ENCODE measurements at places on chromosomes 7 and 10.

DNA sequence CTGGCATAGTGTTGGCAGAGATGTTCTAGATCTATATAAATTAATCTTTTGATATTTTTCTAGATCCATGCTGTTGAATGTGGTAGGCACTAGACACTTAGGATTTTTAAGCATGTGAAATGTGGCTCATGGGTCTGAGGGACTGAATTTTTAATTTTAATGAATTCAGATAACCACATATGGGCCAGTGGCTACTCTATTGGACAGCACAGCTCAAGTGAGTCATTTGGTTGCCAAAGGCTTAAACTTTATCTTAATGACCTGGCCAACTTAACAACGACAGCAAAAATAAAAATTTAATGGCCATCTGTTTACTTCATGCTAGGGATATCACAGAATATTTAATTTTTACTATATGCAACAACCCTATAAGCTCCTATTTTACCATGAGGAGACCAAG is 61.4 kb downstream of the CDK14 start:
- DNase-seq: no peak

DNA sequence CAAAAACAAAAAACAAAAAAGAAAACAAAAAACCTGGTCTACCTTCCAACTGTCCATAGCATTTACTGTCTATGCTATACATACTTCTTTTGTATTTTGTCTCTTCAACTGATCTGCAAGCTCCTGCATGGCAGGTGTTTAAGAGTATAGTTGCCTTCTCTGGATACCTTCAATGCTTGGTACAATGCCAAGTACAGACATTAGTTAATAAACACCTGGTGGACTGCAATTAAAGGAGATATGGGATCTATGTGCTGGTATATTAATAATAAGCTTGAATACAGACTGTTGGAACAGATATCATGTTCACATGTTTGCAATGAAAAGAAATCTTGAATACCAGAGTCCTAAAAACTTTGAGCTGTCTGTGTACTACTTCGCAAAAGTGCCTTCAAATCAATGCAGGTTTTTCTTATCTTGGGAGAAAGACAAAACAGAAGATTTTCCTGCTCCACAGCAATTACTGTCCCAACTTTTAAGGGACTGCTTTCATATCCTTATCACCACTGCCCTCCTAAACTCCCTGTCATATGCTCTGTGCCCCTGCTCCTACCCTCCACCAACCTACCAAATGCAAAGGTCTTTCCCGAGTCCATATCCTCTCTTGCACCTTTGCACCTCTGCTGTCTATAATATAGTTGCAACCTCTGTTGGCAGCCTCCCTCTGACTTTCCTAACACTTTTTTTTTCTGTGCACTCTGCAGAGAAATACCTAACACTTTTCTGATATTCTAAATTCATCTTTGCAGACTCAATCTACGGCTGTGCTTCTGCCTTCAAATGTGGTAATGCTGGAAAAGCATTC is 85.1 kb downstream of the DNMBP start:
- no peak for DNase-seq

GRCh38 chr7:18590744-18591340 is 95.3 kb downstream of the HDAC9 start:
- DNase-seq: peak; percentile 19

DNA sequence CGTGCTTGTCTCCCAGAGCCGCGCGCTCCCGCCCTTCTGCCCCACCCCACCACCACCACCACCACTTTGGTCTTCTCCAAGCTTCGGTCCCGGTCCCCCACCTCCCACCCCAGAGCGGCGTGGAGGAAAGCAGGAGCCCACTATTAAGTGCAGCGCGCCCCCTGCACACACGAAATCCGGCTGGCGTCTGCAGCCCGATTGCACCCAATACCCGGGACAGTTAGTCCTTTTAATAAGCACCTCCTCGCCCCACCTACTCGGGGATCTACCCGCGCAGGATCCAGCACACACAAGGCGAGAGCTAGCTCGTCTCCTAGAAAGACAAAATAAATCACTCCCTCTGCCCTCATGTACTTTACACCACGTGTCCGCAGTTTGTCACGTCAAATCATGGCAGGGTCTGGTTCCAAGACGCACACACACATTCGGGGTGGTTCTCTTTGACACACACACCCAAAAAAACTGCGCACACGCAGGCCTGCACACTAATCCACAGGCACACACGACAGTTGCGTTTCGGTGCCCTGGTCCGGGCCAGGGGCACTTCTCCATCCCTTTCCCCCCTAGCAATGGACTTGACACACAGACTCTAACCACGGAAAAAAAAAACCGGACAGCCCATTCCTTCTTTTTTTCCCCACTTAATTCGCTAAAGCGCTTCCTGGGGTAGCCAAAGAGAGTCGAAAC is 1.6 kb downstream of the SFMBT2 start:
- DNase-seq: no peak

DNA sequence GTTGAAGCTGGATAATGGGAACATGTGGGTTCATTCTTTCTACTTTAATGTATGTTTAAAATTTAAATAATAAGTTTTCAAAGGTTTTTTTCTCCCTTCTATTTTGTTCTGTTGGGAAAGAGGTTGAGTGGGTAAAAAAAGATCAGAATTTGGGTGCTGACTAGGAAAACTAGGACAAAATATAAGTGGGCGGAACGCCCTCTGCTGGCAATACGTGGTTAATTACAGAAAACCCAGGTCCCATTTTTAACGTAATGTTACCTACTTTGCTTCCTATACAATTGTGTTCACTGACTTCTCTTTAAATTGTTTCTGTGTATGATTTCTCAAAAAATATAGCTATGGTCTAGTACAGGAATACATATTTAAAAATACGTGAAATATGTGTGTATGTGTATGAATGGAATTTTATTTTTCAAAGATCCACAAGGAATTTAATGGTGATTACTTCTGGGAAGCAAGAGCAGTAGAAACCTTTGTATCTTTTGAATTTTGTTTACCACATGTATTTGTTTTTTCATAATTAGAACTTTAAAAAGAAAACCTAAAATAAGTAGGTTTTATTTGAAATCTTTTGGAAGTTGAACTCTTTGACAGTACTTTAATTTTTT is 8.7 kb downstream of the ECD start:
- DNase-seq: peak; percentile 60

- no peak for DNase-seq
These were observed 1157.6 kb upstream of the CELF2 start for GRCh38 chr10:9860045-9860444.

DNA sequence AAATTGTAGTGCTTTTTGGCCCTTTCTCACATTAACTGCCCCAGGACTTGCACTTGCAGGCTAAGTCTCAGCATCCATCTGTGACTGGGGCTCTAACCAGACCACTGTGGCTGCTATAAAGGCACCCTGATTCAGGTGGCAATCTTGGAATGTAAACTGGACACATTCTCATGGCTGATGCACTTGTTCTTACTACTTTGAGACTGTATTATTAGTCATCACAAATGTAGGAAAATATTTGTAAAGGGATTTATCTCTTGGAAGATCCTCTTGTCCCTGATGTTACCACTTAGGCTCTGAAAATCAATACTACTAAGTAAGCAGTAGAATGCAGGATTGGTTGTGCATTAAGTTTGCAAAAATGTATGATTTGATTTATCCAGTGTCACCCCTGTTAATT is 25.0 kb downstream of the PDE1C start:
- no peak for DNase-seq

DNA sequence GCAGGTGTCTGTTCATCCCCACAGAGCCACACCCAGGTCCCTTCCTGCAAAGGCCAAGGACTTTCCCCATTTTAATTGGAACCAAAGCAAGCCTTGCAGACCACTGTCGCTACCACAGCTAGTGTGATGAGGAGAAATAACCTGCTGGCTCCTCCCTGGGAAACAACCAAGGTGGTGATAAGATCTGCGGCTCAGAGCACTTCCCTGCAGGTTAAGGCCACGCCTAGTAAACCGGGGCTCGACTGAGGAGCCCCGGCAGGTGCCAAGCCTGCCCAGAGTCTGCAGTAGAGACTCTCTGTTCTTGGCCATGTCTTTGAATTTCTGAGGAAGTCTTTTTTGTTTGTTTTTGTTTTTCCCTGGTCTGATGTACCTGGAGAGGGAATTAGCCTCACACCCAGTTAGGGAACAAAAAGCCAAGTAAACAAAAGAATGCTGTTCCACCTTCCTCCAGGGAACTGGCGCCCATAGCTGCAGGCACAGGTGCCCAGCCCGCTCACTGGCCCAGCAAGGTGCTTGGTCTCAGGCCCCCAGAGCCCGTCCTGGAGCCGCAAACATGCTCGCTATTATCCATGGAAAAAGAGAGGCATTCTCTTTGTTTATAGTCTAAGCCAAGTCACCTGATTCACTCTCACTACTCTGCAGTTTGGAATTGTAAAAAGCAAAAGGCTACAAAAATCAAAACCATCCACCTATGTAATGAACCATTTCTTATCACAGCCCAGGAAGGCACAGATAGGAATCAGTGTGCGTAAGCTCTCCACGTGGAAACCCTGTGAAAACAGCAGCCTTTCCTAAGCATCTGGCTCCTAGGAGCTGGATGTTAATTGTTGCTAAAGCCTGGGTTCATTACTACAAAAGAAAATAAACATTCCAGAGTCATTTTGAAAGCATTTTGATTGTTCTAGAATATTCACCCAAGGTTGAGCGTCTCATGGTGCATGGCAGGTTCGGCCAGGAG is 2.7 kb downstream of the GPR146 start:
- DNase-seq: no peak

- peak; percentile 4 for DNase-seq
These were observed 48.3 kb upstream of the FAM171A1 start for GRCh38 chr10:15419279-15419874.

- DNase-seq: no peak
These were observed 250.3 kb downstream of the STK31 start for GRCh38 chr7:23960361-23960760.

GRCh38 chr7:7978860-7979259 is 10.3 kb downstream of the GLCCI1 start:
- no peak for DNase-seq

DNA sequence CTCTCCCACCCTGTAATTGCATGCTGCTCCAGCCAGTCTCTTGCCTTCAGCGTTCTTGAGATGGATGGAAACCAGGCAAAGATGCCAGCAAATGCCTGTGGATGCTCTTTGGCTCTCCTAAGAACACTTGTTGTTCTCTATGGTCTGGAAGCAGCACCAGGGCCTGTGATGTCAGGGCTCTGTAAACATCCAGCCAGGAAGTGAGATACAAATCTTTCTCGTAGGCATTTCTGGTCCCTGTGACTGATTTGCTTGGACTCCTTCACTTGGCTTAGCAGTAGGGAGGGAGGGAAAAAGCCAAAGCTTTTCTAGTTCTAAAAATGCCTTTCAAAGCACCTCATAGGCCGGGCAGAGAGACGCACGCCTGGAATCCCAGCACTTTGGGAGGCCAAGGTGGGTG is 201.3 kb downstream of the REEP3 start:
- DNase-seq: no peak

DNA sequence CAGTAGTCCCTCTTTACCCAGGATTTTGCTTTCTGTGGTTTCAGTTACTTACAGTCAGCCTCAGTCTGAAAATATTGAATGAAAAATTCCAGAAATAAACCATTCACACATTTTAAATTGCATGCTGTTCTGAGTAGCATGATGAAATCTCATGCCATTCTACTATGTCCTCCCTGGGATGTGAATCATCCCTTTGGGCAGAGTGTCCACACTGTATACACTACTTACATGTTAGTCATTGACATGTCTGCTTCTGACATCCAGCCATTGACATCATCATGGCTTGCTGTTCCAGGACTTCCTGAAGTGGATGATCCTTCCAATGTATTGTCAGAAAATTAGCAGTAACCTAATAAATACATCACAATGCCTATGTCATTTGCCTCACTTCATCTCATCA is 34.6 kb upstream of the MALRD1 start:
- no peak for DNase-seq

DNA sequence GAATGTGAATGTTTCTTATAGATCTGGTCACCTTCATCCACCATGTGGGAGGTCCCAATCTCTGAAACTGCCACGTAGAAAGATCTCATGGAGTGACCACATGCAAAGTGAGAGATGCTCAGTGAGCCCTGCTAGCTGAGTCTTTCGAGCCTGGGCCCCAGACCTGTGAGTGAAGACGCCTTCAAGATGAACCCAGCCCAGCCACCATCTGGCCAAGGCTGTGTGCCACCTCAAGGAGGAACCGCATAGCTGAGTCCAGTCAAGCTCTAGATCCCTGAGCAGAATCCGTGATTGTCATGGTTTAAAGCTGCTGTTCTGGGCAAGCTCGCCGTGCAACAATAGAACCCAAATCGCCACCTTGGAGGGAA is 20.2 kb upstream of the PPIF start:
- no peak for DNase-seq

DNA sequence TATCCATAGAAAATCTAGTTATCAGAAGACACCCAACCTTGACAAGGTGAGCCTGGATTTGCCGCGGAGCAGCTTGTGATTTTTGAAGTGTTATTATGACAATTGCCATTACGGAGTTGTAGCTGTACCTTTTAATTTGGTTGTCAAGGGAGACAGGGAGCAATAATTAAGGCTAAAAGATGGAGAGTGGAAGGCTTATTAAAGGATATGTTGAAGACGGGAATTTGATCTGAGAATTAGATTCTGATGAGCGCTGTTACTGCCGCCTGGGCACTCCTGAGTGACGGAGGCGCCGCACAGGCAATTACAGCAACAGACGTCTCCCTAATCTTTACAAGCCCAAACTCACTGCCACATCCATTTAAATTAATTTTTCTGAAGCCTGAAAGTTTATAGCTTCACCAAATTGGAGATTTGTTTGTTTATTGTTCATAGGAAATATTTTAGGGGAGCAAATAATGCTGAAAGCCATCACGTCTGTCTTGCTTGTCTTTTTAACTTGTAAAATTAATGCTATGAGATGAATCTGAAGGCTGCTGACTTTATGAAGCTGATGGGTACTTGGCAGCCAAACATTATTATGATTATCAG is 475.0 kb upstream of the ADARB2 start:
- DNase-seq: no peak

- DNase-seq: peak; percentile 23
These were observed 45.5 kb downstream of the ABCC2 start for GRCh38 chr10:99827936-99828335.

DNA sequence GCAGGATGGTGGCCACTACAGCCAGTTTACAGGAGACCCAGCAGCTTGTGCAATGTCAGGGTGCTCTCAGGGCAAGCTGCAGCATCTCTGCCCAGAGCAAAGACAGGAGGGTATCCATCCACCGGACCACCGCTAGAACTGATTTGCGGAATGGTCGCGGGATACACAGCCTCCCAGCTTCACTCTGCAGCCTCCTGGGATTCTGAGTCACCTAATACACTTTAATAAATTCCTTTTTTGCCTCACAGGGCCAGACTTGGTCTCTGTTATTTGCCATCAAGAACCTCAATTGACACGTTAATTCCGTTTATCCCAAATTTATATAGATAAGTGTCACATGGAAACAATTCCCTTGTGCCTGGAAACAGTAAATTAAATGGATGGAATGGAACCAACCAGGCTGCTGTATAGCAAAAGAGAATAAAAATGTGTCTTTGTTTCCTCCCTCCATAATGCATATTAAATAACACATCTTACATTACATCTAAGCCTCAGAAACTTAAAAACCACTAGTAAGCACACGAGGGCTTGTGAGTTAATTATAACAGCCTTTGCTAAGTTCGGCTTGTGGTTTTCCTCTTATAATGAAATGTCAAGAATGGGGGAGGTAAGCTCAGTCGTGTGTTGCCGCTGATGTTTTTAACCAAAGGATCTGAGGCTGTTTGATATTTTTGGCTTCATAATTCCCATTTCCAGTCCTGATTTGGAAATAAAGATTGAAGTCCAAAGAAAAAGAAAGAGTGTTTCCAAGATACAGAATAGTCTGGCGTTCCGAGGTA is 52.1 kb downstream of the ADRB1 start:
- no peak for DNase-seq

GRCh38 chr7:81195033-81195432 is 276.2 kb upstream of the SEMA3C start:
- no peak for DNase-seq
